ENCODE measurements at places on chromosomes 4 and X.
A peak's percentile ranks its signal among the peaks of the same experiment; 100 is the strongest.

DNA sequence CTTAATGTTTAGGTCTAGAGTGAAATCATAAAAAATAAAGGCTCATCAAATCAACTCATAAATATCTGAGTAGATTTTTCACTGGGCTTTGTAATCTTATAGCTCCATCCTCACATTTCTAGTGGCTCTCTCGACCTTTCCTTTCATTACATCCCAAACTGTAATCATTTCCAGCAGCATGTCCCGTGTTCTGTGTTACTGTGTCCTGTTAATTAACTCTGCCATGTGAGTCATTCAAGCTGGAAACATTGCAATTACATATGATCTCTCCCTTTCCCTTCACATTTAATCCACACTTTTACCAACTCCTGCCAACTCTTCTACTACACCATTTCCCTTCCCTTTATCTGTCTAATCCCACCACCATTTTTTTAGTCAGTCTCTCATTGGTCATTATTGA is 75.5 kb downstream of the UGT8 start:
- no peaks in the 10 kb centered on the region for H3K36me3 ChIP-seq
- H3K4me1 ChIP-seq = no peaks in the 10 kb centered on the region
- no peak for DNase-seq
- H3K27ac ChIP-seq = no peak overlapping the region
- no peak overlapping the region for H3K4me3 ChIP-seq

DNA sequence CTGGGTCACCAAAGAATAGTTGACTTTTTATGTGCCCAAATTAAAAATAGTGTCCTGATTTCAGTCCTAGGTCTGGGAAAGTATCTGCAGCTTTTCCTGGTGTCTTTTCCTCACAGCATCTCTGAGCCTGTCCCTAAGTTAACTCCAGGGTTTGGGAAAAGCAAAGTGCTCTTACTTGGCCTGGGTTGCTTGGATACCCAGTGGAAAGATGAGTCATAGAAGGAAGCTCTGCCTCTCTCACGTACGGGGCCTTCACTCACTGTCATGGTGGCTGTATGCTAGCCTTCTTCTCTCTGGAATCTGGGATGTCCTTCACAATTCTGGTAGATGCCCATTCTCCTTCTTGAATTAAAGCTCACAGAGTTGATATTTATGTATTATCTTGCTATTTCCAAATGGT is 607.3 kb downstream of the ANKRD50 start:
- H3K27me3 ChIP-seq = no peaks in the 10 kb centered on the region
- no peaks in the 10 kb centered on the region for H3K36me3 ChIP-seq
- no peak overlapping the region for H3K27ac ChIP-seq
- no peak overlapping the region for H3K4me3 ChIP-seq
- no peaks in the 10 kb centered on the region for H3K4me1 ChIP-seq
- no peak for DNase-seq

DNA sequence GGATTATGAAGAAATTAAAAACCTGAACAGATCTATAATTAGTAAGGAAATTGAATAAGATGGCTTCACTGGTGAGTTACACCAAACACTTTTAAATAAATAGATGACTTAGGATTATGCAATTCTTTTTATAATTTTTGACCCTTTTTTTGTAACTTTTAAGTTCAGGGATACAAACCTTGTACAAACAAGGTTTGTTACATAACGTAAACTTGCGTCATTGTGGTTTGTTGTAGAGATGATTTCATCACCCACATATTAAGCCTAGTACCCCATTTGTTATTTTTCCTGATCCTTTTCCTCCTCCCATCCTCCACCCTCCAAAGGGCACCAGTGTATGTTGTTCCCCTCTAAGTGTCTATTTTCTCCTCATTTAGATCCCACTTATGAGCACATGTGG is 75.7 kb downstream of the CPEB2 start:
- H3K4me1 ChIP-seq = no peaks in the 10 kb centered on the region
- H3K4me3 ChIP-seq = no peak overlapping the region
- H3K27ac ChIP-seq = no peak overlapping the region
- H3K27me3 ChIP-seq = no peaks in the 10 kb centered on the region
- no peaks in the 10 kb centered on the region for H3K36me3 ChIP-seq

DNA sequence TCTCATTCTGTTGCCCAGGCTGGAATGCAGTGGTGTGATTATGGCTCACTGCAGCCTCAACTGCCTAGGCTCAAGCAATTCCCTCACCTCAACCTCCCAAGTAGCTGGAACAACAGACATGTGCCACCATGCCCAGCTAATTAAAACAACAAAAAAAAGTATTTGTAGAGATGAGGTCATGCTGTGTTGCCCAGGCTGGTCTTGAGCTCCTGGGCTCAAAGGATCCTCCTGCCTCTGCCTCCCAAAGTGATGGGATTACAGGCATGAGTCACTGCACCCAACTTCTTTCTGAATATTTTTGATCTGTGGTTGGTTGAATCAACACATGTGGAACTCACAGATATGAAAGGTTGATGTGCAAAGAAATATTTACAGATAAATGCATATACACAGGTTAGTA is 18.5 kb upstream of the SEPTIN11 start:
- no peak for DNase-seq
- H3K27me3 ChIP-seq = peaks cover 10% of the 10 kb centered on the region

DNA sequence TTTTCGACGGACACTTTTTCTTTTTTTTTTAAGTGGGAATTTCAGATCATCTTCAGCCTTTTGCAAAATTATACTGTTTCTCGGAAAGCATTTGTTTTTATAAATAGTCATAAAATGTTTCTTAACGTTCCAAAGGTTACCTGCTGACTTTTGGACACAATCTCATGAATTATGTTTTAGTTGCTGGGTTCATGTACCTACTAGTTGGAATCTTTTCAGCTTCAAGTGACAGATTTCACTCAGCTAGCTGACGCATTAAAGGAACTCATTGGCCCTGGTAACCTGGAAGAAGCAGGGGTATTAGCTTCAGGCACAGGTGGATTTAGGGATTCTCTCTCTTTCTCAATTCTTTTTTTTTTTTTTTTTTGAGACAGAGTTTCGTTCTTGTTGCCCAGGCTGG is 66.5 kb downstream of the TMEM131L start:
- DNase-seq = no peak
- H3K27me3 ChIP-seq = no peaks in the 10 kb centered on the region
- peak overlapping the region; percentile 13 for H3K27ac ChIP-seq
- no peaks in the 10 kb centered on the region for H3K36me3 ChIP-seq
- H3K4me3 ChIP-seq = no peak overlapping the region
- H3K4me1 ChIP-seq = peaks cover 82% of the 10 kb centered on the region

DNA sequence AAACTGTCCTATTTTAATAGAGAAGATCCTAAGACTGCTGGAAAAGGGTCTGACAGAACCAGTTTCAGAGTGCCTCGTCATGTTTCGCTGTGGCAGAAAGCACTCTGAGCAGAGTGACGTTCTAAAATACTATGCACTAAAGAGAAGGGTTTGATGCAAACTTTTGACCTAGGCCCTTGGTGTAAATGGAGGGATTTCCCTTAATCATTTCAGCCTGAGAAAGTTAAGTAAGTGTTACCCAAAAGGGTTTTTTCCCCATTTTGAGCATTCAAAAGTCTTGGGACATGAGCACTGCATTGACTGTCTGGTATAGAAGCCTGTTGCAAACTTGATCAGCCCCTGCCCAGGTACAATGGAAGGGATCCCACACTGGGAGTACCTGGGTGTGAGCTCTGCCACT is 157.5 kb upstream of the ATOH1 start:
- H3K36me3 ChIP-seq = no peaks in the 10 kb centered on the region
- no peaks in the 10 kb centered on the region for H3K4me1 ChIP-seq
- no peaks in the 10 kb centered on the region for H3K27me3 ChIP-seq
- DNase-seq = no peak

GRCh38 chr4:86014599-86014998 is 345.3 kb downstream of the MAPK10 start:
- no peak overlapping the region for H3K4me3 ChIP-seq
- no peak overlapping the region for H3K27ac ChIP-seq
- H3K36me3 ChIP-seq = no peaks in the 10 kb centered on the region
- no peaks in the 10 kb centered on the region for H3K27me3 ChIP-seq
- DNase-seq = no peak
- no peaks in the 10 kb centered on the region for H3K4me1 ChIP-seq

- no peak overlapping the region for H3K27ac ChIP-seq
- no peak for DNase-seq
- no peak overlapping the region for H3K4me3 ChIP-seq
- no peaks in the 10 kb centered on the region for H3K4me1 ChIP-seq
Measured at GRCh38 chr4:108637856-108638255, 12.5 kb upstream of the OSTC start.

DNA sequence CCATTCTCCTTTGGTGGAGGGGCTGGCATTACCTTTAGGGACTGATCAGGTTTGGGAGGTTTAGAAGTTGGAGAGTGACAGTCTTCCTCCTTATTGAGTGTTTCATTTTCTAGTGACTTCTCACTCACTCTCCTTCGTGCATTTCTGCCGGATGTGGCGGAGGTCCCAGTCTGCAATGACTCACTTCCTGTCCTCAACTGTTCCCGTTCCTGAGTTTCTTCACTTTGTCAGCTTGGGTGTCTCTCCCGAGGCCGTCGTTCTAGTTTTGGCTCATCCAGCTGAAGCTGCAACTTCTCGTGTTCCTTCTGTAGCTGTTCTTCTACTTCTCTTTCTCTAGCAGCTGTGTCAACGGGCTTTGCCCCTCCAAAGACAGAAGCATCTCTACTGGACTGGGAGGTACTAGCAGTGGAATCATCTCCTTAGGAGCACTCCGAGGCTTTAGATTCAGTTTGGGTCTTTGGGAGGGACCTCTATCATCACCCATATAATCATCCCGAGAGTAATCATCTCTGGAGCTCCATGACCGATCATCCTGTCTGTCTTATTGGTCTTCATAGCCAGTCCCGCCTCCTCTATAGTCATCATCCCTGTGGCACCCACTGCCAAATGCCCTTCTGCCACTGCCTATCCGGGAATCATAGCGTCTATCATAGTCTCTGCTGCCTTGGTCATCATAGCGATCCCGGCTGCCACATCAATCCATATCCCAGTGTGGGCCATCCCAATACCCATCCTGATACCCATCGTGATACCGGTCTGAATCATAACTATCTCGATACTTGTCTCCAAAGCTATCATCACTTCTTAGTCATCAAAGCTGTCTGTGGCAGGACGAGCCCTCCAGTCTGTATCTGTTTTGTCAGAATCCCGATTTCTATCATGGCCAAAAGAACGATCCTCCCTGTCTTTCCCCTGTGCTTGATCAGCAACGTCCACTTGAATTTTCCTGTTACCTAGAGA is 35.3 kb upstream of the VSIG4 start:
- peak; percentile 32 for DNase-seq
- H3K27me3 ChIP-seq = no peaks in the 10 kb centered on the region
- H3K4me3 ChIP-seq = peak overlapping the region; percentile 34
- H3K4me1 ChIP-seq = peaks cover 6% of the 10 kb centered on the region

DNA sequence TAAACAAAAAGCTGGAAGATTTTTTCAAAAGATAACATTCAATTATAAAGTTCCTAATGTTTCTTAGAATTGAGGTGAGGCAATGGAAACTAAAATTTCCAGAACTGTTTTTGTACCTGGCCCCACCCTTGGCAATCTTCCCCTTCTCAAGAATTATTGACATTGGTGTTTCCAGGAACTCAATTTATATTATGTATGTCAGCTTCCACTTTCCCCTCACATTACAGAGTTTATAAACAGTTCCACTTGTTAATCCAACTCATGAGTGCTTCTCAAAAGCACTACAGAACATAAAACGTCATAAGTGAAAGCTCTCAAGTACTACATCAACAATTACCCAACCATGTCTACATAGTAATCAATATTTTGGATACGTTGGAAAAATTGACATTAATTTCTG is 107.4 kb downstream of the FAM13A start:
- H3K27me3 ChIP-seq = no peaks in the 10 kb centered on the region
- no peak overlapping the region for H3K27ac ChIP-seq
- H3K4me1 ChIP-seq = peaks cover 5% of the 10 kb centered on the region
- DNase-seq = no peak

DNA sequence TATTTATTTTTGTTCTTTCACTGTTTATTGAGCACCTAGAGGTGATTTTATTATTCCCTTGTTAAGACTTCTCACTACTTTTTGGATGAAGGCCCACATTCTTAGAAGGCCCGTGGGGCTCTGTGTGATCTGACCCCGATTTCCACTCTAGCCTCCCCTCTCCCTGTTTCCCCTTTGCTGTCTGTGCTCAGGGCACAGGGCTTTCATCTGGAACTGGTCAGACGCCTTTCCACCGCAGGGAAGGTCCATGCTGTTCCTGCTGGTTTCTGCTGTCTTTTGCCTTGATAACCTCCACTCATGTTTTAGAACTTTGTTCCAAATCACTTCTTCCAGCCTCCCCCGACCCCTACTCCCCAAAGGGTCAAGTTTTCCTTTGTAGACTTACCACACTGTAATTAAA is 31.3 kb upstream of the ANAPC4 start:
- DNase-seq = no peak
- H3K27me3 ChIP-seq = no peaks in the 10 kb centered on the region
- no peaks in the 10 kb centered on the region for H3K36me3 ChIP-seq
- H3K4me1 ChIP-seq = no peaks in the 10 kb centered on the region
- no peak overlapping the region for H3K27ac ChIP-seq

- H3K4me3 ChIP-seq = no peak overlapping the region
- peak; percentile 7 for DNase-seq
- no peaks in the 10 kb centered on the region for H3K36me3 ChIP-seq
- H3K4me1 ChIP-seq = peaks cover 31% of the 10 kb centered on the region
Measured at GRCh38 chr4:77007358-77008230, 58.0 kb downstream of the SEPTIN11 start.

- no peak overlapping the region for H3K27ac ChIP-seq
- H3K4me3 ChIP-seq = no peak overlapping the region
- no peak for DNase-seq
- no peaks in the 10 kb centered on the region for H3K27me3 ChIP-seq
- no peaks in the 10 kb centered on the region for H3K4me1 ChIP-seq
Measured at GRCh38 chrX:12065251-12065650, 73.0 kb upstream of the FRMPD4 start.

DNA sequence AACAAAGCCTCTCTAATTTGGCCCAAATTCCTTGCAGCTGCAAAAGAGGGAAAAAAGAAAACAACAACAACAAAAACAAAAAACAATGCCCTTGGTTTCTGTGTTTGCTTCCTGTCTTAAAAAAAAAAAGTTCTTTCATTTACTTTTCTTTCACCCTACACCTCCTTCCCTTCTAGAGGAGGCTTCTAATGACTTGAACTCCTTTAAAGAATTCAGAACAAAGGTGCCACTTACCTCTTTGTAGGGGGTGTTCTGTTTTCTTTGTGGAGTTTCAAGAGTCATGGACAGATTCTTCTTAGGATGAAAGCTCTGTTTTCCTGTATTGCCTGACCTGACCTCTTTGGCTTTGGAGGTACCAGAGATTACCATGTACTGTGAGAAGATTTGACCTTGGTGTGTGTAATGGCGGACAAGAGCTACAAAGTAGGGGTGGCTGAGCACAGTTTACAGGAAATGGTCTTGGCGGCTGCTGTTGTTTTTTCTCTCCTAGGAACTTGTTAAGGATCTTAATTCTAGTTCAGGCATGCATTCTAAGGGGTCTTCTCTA is 72.4 kb upstream of the S100G start:
- no peak overlapping the region for H3K27ac ChIP-seq
- H3K4me3 ChIP-seq = no peak overlapping the region
- no peaks in the 10 kb centered on the region for H3K36me3 ChIP-seq
- no peaks in the 10 kb centered on the region for H3K27me3 ChIP-seq
- no peaks in the 10 kb centered on the region for H3K4me1 ChIP-seq

GRCh38 chr4:121189326-121190215 is 25.4 kb upstream of the TNIP3 start:
- no peak overlapping the region for H3K4me3 ChIP-seq
- peak overlapping the region; percentile 57 for H3K27ac ChIP-seq
- no peaks in the 10 kb centered on the region for H3K36me3 ChIP-seq
